ENCODE measurements at places on chromosomes 3 and 15. TPM values are rescaled to one million over a fixed set of nuclear protein-coding genes. Genes with fewer than 3 reads are reported as not detected.
A peak's percentile ranks its signal among the peaks of the same experiment; 100 is the strongest.

GRCh38 chr3:10335871-10336622 is 15.1 kb upstream of the SEC13 start:
- DNase-seq, result no peak

- DNase-seq, result no peak
Measured at GRCh38 chr3:192831111-192831644, 86.5 kb downstream of the MB21D2 start.

- no peak for DNase-seq
Measured at GRCh38 chr3:46214751-46215352, 6.7 kb upstream of the CCR1 start.

- DNase-seq, result no peak
Measured at GRCh38 chr3:186732169-186732766, 15.1 kb downstream of the KNG1 start.

GRCh38 chr15:95958382-95958781 is 372.1 kb upstream of the NR2F2 start:
- DNase-seq, result no peak

GRCh38 chr3:98650971-98651779 is 57.8 kb upstream of the CPOX start:
- no peak for DNase-seq

DNA sequence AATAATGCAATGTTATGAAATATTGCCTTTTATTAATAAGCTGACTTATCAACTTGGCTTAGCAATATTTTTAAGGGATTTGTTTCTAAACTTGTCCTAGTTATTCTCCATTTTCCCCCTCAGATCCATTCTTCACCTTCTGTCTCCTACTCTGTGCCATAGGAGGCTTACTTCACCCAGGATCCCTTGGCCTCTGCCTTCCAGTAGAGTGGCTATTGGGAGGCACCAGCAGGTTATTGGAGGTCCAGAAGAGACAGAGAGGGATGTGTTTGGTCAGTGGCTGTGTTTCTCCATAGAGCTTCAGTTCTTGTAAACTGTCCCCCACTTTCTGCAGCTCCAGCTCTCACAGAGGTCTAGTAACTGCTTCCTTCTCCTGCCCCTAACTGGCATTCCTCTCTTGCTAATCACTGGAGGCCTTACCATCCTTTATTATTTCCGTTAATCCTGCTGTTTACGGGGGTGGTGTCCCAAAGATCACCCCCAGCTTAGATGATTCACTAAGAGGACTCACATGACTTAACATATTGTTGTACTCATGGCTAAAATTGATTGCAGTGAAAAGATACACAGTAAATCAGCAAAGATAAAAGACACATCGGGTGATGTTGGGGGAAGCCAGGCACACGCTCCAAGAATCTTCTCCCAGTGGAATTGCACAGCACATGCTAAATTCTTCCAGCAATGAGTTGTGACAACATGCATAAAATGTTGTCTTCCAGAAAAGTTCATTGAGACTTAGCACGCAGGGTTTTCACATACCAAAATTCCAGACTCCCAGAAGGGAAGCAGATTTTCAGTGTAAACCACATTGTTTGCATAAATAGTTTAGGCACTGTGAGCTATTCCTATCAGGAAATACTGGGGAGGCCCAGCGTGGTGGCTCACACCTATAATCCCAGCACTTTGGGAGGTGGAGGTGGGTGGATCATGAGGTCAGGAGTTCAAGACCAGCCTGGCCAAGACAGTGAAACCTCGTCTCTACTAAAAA is 67.5 kb downstream of the RPL22L1 start:
- peak; percentile 82 for DNase-seq

Gene PIGZ
- 8.6 TPM for total RNA-seq

- DNase-seq, result no peak
Measured at GRCh38 chr3:184868477-184868876, 56.5 kb downstream of the VPS8 start.

DNA sequence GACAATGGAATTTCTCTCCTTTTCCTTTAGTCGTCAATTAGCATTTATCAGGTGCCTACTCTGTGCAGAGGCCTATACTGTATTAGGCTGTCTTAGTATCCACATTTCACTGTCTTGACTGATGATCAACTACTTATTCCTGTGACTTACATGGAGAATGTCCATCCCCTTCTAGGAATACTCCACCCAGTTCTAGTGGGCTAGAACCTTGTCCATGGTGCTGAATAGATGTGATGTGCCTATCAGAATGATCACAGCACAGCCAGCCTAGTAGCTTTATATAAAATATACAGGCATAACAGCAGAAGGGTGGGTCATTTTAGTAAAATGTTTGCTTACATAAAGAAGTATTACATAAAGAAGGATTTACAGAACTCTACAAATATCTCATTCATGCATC is 621.4 kb downstream of the PDCD6IP start:
- DNase-seq, result no peak

Gene CTXN2
- total RNA-seq, result not detected

- no peak for DNase-seq
Measured at GRCh38 chr3:172447611-172448579, at the start of gene GHSR. TSS of gene GHSR (minus strand) at chr3:172448456. CDS start at chr3:172448413, 43 bp downstream.

Gene GOLGA8J
- not detected for total RNA-seq

GRCh38 chr3:34351882-34352777 is 553.7 kb downstream of the PDCD6IP start:
- DNase-seq, result no peak

DNA sequence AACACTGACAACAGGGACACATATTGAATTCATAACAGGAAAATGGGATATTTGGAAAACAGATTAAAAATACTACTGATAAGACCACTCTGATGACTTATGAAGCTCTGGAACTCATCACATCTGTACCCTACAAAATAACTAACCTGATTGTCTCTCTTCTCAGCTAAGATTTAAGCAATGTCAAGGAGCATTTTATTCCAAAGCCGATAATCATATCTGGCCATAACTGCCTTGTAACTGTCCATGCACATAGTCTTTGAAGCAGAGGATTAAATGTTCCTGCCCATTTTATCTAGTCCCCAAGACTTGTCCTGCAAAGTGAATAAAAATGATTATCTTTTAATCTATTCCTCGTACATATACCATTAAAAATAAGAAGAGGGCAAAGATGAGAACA is 234.1 kb downstream of the STAG1 start:
- no peak for DNase-seq

Gene CDCP1
- total RNA-seq, result 0.83 TPM

Gene RAP2B
- total RNA-seq, result 9.3 TPM

DNA sequence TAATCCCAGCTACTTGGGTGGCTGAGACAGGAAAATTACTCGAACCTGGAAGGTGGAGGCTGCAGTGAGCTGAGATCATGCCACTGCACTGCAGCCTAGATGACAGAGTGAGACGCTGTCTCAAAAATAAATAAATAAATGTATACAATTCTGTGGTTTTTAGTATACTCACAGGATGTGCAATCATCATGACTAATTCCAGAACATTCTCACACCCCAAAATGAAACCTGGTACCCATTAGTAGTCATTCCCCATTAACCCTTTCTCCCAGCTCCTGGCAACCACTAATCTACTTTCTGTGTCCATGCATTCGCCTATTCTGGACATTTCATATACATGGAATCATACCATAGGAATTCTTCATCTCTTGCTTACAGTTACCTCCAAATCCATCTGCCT is 44.5 kb downstream of the LRRFIP2 start:
- no peak for DNase-seq

GRCh38 chr15:40271685-40272484 is 11.0 kb downstream of the ANKRD63 start:
- no peak for DNase-seq

DNA sequence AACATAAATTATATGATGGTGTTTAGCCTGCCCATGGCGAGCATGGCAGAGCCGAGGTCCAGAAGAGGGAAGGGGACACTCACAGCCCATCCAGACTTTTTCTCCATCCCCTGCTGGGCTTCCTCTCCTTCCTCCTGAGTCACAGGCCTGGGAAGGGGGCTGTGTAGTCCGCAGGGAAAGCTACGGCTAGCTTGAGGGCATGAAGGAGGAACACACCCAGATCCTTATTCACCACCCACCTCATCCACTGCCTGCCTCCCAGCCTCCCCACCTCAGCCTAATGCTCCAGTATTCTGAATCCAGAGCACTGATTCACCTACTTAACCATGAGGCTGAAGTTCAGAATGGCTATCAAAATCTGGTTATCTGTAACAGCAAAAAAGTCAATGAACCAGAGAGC is 97.8 kb downstream of the OXNAD1 start:
- DNase-seq, result no peak

Gene TJP1
- total RNA-seq, result 92.0 TPM
